ENCODE measurements at places on chromosomes 1 and 21.

DNA sequence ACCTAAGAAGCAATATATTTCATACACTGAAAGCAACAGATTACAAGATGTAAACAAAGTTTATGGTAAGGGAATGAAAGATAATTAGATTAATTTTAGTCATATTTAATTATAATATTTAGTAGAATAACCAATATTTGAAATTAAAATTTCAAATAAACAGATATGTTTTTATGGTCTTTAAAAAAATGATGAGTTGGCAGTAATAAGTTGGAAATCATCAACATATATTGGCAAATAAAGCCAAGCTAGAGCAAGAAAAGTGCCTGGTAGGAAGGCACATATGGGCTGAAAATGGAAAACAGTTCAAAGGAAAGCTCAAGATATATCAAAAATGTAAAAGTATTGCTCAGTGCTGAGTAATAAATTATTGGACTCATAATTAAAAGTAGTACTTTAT, 1274.0 kb downstream of the AMY1C start:
- DNase-seq = no peak

DNA sequence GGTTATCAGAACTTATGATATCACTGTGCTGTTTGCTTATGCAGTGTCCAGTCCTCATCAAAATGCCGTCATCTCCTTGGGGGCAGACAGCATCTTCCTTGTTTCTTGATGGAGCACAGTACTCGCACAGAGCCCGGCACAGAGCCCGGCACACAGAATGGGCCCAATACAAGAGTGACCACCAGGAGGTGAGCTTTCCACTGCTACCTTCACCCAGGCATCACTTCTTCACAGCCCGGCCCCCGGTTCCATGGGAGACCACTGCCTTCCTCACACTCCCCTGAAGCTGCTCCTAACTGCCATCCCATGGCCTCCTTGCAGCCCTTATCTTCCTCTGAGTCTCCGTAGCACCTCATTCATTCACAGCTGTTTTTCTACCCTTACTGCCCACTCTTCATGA, 94.0 kb downstream of the TNR start:
- DNase-seq = no peak

GRCh38 chr1:38117444-38117887, 70.9 kb upstream of the POU3F1 start:
- no peak for DNase-seq

GRCh38 chr1:166170726-166171125, 3.9 kb upstream of the FAM78B start:
- no peak for DNase-seq

- no peak for DNase-seq
Observed at GRCh38 chr1:28860332-28861073, 48.5 kb downstream of the OPRD1 start.

GRCh38 chr1:177252877-177253276, 82.1 kb downstream of the BRINP2 start:
- no peak for DNase-seq

GRCh38 chr1:2032737-2033136, 13.6 kb downstream of the GABRD start:
- no peak for DNase-seq

GRCh38 chr1:53544728-53545515, 85.7 kb downstream of the DMRTB1 start:
- DNase-seq = no peak

- peak; percentile 24 for DNase-seq
Observed at GRCh38 chr1:230977761-230978490, 735 bp downstream of the TTC13 start.

DNA sequence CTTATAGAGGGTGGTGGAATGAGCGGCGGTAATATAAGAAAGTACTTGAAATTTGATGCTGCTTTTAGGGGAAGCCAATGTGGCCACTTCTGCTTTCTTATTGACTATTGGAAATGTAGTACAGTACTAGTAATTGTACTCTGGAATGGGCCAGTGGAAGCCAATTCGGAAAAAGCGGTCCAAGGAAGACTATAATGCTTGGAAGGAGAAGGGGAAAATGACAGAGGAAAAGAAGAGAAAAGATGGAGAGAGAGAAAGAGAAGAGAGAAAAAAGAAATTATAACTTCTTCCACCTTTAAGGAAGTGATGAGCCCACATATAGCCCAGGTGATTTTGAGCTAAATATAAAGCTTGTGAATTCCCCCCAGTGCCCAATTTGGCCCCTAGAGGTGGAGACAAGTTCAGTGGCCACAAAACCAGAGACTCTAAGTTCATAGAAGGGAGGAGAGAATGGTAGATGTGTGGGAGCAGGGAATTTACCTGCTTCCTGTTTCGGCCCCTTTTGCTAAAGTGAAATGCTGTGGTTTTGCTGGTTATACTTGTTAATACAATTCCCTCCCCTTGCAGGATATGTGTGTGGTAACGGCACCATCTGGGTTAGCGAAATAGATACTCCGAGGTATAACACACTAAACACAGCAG, 35.7 kb upstream of the DUSP10 start:
- DNase-seq = peak; percentile 84

DNA sequence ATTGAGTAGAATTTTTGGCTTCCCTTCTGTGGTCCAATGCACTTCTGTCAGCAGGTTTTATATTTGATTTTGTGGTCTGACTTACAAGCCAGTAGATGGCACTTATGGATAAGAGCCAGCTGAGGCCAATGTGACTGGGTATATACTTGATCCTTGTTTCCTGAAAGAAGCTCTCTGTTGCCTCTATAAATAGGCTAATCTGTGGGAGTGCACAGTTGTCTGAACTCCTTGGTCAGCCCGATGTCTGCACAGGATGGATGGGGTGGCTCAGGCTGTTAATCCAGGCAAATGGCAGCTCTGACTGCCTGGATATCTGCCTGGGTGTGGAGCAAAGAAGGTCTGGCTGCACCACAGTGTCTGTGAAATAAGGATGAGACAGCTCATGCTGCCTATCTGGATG, 1183.7 kb upstream of the PRMT6 start:
- no peak for DNase-seq

DNA sequence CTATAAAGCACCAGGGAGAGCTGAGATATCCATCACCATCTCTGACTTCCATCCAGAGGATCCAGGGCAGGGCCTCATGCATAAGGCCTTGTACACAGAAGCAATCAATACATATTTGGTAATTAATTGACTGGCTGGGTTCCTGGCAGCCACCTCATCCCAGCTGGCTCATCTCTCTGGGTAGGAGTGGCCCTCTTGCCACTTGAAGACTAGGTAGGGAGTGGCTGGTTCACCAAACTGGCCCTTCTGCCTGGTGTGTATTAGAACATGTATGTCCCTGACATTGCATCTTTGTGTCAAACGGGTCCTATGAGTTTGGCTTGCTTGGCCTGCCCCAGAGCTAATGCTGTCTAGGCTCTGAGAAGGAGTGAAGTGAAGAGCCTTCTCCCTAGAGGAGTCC, 11.8 kb downstream of the NUAK2 start:
- DNase-seq = no peak

DNA sequence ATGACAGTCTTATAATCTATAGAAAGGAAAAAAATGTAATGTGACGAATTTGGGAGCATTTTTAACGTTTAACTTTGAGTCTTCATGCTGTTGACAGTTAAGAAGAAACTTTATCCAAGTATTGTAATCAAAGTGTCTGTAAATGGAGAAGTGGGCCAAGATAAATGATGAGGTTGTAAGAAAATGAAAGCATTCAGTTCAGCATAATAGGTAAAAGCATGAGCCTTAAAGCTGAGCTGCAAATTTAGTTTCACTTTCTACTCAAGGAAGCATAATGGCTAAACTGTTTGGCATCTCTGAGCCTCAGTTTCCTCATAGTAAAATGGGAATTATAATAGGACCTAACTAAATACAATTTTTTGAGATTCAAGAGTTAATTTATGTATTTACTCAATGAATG, 1554.8 kb downstream of the KCNT2 start:
- DNase-seq = no peak

DNA sequence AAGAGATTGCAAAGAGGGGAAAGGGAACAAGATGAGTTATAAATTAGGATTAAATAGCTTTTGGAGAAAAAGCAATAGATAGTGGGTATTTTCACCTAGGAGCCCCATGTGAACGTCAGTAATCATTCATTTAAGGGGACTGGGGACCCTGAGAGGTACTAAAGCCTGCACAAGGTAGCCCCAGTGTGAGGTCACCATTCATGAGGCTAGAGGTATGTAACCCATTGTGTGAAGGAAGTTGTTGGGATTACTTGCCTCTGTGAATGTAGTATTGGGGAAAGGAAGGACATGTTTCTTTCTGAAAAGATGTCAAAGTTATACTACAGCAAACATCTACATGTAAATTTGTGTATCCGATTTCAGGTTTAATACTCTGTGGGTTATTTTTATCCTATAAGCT, 276.8 kb downstream of the TBX15 start:
- no peak for DNase-seq

DNA sequence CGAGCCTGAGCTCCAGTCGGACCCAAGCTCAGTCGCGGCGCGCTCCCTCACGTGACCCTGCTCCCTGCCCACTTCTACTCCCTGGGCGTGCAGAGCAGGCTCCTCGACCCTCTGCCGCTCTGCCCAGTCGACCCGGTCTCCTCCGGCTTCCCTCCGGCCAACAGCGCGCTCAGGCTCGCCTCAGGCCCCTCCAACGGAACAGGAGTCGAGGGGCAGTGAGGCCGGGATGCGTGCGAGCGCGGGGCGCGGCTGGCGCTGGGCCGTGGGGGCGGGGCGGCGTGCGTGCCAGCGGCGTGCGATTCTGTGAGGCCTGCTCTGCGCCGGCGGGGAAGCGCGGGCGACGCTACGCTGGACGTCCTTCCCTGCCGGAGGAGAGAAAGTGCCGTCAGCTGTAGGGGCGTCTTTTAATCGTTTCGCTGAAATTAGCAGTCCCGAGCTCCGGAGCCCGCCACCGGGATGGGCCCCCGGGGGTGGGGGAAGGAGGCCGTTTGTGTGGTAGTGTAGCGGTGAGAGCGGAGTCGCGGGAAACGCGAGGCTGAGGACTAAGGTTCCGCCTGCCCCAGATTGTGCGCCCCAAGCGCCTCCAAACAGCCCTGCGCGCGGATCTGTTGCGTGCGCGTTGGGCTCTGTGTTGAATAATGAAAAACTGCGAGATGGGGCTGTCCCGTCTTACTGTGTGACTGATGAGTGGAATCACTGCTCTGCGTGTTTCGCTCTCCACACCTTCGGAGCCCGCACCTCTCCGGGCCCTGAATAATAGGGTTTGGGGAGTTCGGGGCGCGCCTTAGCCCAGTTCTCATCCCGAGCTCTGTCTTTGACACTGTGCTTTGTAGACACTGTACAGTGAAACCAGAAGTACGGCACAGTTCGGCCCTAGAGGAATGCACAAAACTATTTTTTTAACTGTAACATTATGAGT, at the start of gene ACBD6:
TSS of gene ACBD6 (minus strand) at position 217 of the 919 bp plus-strand sequence. CDS start 311 bp downstream, outside the sequence.
- peak; percentile 89 for DNase-seq

GRCh38 chr1:201357636-201358348, 19.7 kb downstream of the TNNT2 start:
- DNase-seq = no peak

- DNase-seq = peak; percentile 89
Observed at GRCh38 chr21:25457411-25457810, 149.9 kb downstream of the MRPL39 start.

DNA sequence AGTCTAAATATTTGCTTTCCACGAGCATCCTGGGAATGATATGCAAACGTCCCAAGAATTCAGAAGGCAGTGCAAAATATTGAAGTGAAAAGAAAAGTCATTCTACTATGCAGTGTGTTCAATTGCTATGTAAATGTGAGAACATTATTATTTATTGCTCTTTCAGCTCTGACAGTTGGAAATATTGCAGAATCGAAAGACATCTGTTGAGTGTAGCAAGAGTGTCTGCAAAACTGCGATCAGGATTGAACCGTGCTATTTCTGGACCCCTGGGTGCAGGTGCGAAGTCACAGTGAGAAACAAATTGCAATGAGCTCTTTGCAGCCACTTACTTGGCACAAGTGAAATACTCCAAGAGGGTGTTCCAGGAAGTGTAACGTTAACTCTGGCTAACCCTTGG, 566.4 kb downstream of the AJAP1 start:
- no peak for DNase-seq

GRCh38 chr1:93002781-93003180, 41.5 kb upstream of the DIPK1A start:
- no peak for DNase-seq

DNA sequence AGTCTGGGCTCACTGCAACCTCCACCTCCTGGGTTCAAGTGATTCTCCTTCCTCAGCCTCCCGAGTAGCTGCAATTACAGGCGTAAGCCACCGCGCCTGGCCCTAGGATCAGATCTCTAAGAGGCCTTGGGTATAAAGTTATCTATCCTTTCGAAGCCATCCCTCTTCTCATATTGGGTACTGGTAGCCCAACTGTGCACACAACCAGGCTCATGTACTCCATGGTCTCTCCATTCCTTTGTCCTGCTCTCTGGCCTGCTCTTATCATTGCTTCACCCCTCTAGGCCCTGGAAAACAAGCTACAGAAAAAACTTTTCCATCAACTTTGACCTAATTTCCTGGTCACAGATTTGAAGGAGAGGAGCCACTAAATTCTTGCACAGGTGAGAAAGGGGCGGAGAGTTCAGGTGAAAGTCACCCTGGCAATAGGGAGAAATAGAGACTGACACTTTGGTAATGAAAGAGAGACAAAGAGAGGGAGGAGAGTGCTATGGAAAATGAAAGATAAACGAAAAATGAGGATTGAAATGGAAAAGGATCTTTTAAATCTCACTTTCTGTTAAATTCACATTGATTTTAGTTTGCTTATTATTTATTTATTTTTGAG, 6.0 kb downstream of the TXNIP start:
- DNase-seq = no peak

- no peak for DNase-seq
Observed at GRCh38 chr1:1041092-1041523, 21.2 kb downstream of the AGRN start.

DNA sequence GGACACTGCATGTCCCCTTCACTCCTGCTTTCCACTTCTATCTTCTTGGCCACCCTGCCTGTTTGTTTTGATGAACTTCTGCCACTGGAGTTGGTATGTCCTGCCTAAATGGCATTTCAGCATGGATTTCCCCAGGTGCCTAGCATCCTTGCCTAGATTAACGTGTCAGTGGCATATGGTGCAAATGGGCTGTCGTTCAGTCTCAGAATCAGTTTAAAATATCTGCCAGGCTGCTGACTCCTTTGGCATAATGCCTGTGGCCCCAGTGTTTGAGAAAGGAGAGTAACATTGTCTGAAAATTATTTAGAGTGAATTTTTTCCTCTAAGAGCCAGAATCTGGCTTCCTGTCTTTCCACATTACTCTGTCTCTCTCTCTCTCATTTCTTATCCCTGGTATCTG, 64.9 kb upstream of the BARHL2 start:
- no peak for DNase-seq

GRCh38 chr1:57072401-57073110, 106.7 kb upstream of the C8B start:
- no peak for DNase-seq

DNA sequence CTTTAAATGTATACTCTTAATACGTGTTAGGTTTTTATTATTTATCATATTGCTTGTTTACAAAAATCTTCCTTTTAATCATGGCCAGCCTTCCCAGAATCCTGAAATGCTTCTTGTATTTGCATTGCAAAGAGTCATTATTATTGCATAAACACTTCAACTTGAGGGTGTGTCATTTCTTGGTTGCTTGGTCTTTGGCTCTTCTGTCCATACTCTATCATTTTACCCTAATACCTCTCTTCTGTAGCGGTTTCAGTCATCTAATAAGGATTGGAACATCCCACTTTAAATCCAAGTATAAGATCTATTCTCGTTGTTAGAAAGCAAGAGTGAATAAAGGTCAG, 200.6 kb upstream of the CACYBP start:
- no peak for DNase-seq

- DNase-seq = no peak
Observed at GRCh38 chr1:185894791-185895190, 160.6 kb downstream of the HMCN1 start.

- no peak for DNase-seq
Observed at GRCh38 chr1:183218027-183218618, 32.1 kb downstream of the LAMC2 start.

Measured in activated CD4-positive, alpha-beta T cell treated with anti-CD3 and anti-CD28 coated beads, Interleukin-2, amount 50 U/mL, for 16 hours (primary cell).